ENCODE measurements at places on chromosomes 11 and 22.

DNA sequence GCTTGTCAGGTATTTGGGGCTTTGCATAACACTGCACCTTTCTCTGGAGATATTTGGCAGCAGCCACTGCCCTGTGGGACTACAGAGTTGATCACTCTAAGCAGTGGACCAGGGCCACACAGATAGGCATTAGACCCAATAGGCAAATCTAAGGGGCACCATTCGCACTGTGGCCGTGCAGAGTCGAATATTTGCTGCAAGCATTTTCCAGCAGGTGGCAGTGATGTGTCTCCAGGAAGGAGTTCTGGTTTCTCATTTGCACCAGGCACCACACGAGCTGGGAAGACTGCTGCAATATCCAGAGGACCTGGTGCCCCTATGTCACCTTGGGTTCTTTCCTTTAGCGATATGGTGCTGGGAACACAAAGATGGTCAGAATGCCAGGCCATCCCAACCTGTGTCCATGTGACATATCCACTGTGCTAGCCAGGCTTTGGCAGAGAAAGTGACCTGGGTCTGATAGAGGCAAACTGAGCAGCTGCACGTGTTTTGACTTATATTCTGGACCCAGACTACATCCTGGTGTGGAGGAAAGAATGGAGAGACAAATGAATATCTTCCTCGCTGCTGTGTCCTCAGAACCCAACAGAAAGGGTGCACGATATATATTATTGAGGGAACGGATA lies 318.7 kb downstream of the BUD13 start:
- peak; percentile 29 for DNase-seq

DNA sequence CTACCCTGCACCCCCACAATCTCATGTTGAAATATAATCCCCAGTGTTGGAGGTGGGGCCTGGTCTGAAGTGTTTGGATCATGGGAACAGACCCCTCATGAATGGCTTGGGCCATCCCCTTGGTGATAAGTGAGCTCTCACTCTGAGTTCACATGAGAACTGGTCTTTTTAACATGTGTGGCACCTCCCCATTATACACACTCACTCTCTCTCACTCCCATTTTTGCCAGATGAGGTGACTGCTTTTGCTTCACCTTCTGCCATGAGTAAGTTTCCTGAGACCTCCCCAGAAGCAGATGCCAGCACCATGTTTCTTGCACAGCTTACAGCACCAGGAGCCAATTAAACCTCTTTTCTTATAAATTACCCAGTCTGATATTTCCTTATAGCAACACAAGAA lies 32.1 kb upstream of the DRD2 start:
- no peak for DNase-seq

GRCh38 chr22:18082467-18082866 lies 4.7 kb downstream of the PEX26 start:
- DNase-seq: no peak

- DNase-seq: no peak
Measured at GRCh38 chr11:120332822-120333716, 3.1 kb upstream of the ARHGEF12 start.

DNA sequence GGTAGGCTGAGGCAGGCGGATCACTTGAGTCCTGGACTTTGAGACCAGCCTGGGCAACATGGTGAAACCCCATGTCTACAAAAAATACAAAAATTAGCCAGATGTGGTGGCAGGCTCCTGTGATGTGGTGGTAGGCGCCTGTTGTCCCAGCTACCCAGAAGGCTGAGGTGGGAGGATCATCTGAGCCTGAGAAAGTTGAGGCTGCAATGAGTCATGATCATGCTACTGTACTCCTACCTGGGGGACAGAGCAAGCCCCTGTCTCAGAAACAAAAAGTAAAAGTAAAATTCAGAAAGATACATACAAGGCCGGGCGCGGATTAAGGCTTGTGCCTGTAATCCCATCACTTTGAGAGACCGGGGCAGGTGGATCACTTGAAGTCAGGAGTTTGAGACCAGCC lies 6.3 kb downstream of the LDHAL6A start:
- DNase-seq: no peak

DNA sequence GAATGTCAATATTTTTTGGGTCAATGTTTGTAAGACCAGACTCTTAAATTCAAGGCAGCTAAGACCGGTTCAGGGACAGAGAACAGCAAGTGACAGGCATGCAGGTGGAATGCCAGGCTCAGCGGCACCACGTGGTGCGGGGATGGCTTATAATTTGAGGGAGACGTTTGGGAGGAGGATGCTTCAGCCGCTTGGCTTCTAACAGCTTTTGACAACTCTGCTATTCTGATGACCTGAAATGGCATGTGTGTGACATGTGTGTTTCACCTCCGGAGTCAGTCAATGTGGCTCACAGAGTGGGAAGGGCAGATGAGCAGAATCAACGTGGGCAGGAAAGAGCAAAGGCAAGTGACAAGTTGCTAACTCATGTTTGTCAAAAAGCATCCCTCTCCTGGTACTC lies 228.3 kb downstream of the KIRREL3 start:
- no peak for DNase-seq

GRCh38 chr11:78310500-78310909 lies 107.1 kb downstream of the GAB2 start:
- DNase-seq: no peak

- DNase-seq: no peak
Measured at GRCh38 chr11:103709371-103709770, 327.1 kb upstream of the DDI1 start.

DNA sequence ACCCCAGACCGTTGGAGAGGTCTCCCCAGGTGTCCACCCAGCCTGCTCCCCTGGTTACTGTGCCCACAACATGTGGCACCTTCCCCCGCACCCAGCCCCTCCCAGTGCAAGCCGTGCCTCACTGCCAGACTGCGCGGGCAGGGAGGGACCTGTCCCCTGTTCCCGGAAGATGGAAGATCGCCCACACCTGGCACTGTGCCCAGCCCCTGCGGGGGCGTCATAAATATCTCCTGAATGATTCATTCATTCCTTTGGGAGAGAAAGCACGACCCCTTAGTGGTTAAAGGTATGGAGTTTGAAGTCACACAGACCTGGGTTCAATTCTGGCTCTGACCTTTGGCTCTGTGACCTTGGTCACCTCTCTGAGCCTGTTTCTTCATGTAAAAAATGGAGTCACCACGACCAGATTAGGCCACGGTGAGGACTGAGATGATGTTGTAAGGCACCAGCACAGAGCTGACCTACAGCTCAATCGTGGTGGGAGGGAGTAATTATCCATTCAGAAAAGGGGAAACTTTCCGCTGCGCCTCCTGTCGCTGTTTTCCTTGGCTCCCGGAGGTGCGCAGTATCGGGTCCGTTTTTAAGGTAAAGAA lies 497 bp upstream of the SYT12 start:
- DNase-seq: peak; percentile 44

- DNase-seq: no peak
Measured at GRCh38 chr11:27200779-27201453, 160.3 kb downstream of the BBOX1 start.

DNA sequence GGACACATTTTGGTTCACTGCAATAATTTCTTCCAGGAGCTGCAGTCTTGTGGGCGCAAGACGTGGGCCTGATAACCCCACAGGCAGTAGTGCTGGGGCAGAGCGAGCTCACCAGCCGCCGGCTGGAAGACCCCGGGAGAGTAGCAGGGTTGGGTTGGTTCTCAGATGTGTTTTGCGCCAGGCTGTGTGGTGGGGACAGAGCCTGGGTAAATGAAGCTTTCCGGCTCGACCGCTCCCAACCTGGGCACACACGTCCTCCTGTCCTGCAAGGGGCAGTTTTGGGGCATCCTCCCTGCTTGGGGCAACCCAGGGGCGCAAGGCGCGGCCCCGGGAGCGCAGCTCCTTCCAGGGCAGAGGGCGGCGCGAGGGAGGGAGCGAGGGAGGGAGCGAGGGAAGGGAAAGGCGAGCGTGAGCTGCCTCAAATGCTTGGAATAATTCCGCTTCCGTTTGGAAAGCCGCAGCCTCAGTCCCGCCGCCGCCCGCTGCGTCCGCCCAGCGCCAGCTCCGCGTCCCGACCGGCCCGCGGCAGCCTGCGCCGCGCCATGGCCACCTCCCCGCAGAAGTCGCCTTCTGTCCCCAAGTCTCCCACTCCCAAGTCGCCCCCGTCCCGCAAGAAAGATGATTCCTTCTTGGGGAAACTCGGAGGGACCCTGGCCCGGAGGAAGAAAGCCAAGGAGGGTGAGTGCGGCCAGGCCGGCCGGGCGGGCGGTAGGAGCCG lies at the start of gene PARVA:
Gene PARVA (plus strand): TSS at position 466 of the 718 bp plus-strand sequence. CDS start 77 bp downstream, at position 543.
- DNase-seq: no peak

DNA sequence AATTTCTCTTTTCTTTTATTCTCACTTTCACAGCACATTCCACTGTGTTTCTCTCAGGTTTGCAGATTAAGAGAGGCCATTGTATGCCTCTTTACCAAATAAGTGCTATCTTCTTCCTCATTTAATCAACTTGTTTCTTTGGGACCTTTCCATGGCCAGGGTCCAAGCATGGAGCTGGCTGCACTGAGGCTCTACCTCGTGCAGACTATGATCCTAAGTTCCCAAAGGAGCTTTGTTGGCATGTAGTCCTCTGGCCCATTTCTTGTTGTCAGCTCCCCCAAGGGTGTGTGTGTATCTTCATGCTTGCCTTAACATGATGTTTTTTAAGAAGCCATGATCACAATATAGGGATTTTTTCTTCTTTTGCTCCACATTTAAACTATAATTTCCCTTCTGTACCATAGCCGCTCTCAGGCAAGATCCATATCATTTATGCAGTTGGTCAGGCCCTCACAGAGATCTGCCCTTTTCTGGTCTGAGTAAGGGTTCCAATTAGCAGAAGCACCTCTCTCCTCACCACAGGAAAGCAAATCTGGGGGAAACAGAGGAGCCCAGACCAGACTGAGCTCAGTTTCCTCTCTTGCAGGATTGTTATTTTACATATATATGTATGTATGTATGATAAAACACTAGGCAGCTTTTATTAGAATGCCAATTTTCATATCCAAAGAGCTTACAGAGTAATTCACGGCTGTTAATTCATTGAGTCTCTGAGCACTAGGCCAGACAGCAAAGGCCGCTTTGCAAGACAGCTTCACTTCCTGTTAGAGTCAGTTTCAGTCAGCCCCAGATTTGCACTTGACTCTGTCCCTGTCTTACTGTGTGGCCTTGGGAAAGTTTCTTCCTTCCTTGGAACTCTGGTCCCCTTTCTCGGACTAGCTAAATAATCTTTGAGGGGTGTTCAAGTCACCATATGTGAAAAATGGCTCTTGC lies 34.3 kb downstream of the CYB5R2 start:
- DNase-seq: no peak

DNA sequence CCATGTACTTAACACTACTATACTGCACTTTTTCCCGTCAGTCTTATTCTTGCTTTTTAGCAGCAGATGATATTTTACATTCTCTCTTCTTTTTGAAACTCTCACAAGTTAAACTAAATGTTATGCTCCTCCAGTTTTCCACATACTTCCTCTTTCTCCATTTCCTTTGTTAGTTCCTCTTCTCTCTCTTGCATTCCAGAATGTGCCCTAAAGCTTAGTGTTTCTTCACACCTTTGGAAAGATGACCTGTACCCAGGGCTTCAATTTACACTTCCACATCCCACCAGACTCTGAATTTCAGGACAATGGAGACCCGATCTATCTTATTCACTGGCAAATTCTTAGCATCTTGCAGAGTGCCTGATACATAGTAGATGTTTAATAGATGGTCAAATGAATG lies 51.8 kb downstream of the APIP start:
- DNase-seq: peak; percentile 13

DNA sequence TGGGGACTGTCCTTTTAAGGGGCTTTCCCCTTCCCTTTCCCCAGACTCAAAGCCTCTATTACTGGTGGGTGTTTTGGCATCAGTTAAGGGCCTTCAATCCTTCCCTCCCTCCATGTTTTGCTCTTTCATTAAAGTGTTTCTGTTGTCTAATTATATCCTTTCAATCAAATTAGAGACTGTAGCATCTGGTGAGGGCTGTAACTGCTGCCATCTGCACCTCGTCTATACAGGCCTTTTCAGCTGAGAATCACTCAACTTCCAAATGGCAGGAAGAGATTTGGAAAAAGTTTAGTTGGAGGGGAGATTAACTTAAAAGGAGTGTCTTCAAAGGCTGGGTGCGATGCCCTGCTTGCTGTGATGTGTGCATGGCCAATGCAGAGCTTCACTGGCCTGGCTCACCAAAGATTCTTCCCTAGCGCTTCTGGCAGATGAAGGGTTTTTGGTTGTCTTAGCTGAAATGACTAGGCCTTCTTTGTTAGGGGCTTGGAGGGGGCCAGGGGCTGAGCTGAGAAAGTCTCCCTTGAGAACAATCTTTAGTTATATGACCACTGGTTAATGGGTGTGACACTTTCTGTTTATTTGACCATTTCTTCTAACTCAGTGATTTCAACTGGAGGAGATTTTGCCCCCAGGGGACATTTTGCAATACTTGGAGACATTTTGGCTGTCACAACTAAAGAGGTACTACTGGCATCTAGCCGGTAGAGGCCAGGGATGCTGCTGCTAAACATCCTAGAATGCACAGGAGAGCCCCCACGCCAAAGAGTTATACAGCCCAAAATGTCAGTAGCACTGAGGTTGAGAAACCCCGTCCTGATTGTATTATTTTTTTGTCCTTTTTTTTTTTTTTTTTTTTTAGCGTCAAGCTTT lies 7.5 kb downstream of the KREMEN1 start:
- DNase-seq: no peak

GRCh38 chr11:116162886-116163230 lies 609.9 kb downstream of the BUD13 start:
- DNase-seq: no peak

- DNase-seq: no peak
Measured at GRCh38 chr11:130882138-130882551, 34.1 kb downstream of the SNX19 start.

DNA sequence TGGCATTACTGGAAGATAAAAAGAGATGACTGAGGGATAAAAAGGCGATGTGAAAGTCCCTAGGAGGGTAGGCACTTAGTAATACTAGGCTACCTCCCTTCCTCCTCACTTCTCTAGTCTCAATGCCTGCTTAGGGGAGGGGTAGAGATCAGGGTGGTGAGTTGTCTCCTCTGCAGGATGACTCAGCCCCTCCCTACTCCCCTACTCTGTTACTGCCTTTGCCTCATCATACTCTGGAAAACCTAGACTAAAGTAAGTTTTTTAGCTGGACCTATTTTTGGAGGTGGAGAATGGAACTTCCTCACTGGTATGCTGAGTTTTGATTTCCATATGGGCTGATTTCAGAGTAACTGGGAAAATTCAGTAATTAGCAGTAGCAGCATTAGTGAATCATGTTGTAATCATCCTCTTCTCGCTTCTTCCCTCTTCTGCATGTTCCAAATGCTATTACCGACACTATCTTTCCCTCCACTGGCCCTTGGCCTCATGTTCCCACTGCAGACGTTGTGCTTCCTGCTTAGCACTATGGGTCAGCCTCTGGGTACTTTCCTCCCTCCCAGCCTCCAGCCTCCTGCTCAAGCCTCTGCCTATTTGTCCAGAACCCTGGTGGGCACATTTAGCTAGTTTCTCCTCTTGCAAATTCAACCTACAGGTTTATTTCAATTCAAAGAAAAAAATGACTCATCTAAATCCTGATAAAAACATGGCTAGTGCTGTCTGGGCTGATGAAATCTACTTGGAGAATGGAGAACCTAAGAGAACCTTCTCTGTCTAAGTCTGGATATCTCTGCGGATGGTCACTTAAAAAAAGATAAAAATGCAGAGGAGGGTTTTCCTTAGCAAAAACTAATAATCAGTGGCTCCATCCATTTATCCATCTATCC lies 281.7 kb downstream of the ST3GAL4 start:
- no peak for DNase-seq

All from inflammatory macrophage (primary cell).